Muscle of arm (tissue), 14 donors: ENCODE measurements at places on chromosomes 7 and 10.
A peak's percentile ranks its signal among the peaks of the same experiment; 100 is the strongest.

- peak; percentile 86 for DNase-seq
Observed at GRCh38 chr10:113679463-113680189, at the start of gene CASP7. TSS of gene CASP7 (plus strand) at chr10:113679912. CDS start at chr10:113697494, 17,582 bp downstream.

DNA sequence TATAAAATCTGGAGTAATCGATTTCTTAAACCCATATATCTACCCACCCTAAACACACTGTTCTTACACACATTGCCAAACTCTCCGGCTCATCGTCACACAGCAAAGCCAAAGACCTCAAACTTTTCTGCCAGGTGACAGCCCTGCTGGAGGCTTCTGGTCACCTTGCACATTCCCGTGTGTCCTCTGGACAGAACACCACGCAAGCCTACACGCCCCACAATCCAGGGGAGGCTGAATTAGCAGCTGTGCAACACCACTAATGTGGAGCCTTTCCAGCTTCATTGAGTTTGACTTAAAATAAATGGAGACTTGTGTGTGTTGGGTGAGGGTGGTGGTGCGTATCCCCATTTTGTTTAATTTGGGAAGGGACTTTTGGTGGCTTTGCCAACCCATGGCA lies 38.4 kb downstream of the KLF6 start:
- DNase-seq, result no peak

GRCh38 chr7:145474009-145474686 lies 638.3 kb upstream of the TPK1 start:
- no peak for DNase-seq

GRCh38 chr10:109624939-109625338 lies 298.4 kb downstream of the XPNPEP1 start:
- DNase-seq, result no peak

GRCh38 chr7:35725280-35725680 lies 30.3 kb upstream of the HERPUD2 start:
- DNase-seq, result no peak

DNA sequence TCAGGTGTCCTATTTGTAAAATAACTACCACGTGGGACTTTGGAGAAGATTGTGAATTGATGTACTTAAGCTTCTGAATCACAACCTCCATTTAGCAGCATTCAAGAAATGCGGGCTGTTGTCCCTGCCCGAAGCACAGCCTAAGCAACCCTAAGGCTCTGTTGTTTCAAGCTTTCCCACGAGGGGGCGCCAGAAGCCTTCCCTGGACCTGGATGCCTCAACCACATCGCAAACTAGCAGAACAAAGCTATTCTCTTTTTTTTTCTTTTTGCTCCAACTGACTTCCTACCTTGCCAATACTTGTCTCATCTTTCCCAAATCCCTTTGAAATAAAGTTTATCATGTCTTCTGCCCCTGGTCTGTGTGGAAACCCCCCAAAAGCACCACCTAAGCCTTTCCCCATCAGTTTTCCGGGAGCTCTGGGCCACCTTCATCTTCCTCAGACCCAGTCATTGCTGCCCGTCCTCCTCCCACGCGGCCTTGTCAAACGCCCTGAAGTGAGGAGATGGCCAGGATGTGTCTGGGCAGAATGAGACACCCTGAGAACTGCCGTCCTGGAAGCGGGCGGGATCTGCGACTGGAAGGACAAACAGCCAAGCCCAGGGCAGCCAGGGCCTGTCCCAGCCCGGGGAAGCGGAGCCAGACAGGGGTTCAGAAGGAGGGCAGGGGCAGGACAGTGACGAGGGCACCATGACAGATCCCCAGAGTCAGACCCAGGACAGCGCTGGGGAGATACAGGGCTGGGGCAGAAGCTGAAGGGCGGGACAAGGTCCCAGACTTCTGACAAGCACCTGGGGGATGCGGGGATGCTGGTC lies 112.7 kb downstream of the SLIT1 start:
- peak; percentile 85 for DNase-seq

DNA sequence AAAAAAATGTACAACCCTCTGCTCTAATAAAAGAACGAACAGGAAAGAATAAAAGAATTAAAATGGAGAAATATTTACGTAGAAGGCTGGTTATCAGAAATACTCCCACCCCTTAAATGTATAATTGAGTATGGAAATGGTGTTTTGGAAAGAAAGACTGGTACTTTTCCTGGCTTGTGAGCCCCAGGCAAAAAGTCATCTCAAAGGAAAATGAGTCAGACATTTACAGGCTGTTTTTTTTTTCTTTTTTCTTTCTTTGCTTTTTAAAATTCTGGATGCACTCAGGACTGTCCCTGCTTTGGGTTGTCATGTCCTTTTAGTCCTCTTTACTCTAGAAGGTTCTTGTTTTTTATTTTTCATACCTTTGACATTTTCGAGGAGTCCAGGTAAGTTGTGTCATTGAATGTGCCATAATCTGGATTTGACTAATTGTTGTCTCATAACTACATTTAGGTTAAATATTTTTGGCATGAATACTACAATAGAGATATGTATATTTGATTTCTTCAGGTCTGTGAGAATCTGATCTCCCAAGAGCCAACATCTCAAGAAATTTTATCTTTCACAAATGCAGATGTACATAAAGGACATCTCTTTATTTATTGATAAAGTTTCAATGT lies 313.0 kb upstream of the GLI3 start:
- no peak for DNase-seq

DNA sequence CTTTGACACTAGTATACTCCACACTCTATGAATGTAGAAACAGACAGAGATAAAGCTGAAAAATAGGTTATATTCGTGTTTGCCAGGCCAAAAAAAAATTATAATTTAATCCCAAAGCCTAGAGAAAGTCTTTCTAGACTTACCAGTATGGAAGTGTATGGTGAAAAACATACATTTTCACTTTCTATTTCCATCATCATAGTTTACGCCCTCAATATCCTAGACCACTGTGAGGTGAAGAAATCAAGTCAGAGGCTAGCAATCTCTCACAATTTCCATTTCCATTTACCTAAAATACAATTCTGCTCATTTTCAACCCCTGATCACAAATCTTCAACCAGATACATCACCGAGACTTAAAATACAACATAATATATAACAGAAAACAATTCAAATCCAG lies 16.2 kb downstream of the GPR22 start:
- DNase-seq, result no peak

DNA sequence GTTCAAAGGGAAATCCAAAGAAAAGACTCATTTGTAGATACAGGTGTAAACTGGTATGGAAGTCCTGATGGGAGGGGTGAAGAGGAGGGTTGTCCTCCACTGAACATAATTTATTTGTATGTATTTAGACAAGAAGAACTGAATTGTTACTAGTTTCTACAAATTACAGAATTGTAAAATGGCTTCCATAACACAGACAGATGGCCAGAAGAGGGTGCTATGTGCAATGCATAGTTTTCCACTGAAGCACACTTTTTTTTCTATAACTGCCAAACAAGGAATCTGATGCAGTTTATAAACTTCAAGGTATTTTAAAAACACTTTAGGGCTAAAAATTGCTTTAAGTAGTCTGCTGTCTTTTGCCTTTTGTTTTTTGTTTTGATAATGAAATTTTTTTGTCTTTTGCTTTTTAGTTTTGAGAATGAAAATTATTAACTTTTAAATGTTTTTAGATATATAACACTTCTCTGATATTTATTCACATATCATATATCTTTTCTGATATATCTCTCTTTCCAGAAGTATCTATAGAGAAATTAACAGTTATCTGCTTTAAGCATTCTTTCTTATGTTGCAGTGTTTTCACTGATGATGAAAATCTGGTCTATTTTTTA lies 58.5 kb downstream of the PHYHIPL start:
- DNase-seq, result peak; percentile 40

DNA sequence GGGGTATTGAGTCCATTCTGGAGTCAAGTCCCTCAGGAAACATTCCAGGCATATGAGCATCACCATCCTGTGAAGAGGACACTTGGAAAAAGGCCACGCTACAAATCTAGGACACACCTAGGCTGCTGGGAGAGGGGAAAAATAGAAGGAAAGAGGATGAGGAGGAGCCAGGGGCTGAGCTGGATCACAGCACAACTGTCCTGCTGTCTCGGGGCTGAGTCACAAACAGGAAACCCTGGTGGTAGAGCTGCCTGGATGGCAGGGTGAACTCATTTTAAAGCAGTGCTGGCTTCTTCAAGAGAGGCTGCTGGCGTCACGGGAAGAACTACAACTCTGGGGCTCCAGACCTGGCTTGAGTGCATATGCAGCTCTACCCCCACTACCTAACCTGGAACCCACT lies 151.5 kb downstream of the RNF216 start:
- DNase-seq, result no peak

DNA sequence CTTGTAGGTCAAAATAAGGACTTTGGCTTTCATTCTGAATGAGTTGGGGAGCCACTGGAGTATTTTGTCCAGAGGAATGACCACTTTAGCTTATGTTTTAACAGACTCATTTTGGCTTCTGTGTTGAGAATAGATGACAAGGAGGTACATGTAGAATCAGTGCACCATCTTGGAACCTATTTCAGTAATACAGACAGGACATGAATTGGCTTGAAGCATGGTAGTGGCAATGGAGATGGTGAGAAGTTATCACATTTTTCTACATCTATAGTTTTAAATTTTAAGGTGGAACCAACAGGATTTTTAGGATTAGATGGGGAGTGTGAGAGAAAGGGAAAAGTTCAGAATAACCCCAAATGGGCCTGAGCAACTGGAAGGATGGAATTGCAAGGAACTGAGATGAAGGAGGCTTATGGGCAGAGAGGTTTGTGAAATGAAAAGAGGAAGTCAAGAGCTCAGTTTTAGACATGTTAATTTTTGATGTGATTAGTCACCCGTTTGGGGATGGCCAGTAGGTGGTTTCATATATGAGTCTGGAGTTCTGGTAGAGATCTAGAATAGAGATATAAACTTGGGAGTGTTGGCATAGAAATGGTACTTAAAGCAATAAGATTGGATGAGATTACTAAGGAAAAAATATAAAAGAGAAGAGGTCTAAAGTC lies 89.2 kb upstream of the JAZF1 start:
- no peak for DNase-seq

DNA sequence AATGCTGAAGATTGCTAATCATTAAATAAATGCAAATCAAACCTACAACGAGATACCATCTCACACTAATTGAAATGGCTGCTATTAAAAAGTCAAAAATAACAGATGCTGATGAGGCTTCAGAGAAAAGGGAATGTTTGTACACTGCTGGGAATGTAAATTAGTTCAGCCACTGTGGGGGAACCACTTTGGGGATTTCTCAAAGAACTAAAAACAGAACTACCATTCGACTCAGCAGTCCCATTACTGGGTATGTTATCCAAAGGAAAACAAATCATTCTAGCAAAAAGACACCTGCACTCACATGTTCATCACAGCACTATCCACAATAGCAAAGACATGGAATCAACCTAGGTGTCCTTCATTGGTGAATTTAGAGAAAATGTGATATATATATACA lies 379.0 kb upstream of the CNTNAP2 start:
- no peak for DNase-seq

- DNase-seq, result no peak
Observed at GRCh38 chr7:36521911-36522310, 132.2 kb downstream of the ANLN start.

GRCh38 chr7:37095122-37095521 lies 353.5 kb downstream of the ELMO1 start:
- no peak for DNase-seq

- DNase-seq, result no peak
Observed at GRCh38 chr10:50438049-50438936, 185.5 kb downstream of the SGMS1 start.

DNA sequence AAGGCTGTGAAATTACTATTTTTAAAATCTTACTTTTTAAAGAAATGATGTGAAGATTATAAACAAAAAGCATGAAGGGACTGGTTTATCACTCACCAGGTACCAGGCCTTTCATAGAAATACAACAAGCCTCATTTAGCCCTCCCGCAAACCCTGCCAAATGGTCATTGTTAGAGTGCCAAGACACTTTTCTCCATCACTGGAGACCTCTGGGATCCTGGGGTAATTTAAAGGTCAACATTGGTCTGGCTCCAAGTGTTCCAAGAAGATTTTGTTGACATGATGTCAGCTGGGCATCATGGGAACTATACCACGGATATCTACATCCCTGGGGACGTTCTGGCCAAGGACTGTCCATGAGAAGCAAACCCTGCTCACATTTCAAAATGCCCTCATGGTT lies 138.0 kb upstream of the FRMD4A start:
- no peak for DNase-seq

DNA sequence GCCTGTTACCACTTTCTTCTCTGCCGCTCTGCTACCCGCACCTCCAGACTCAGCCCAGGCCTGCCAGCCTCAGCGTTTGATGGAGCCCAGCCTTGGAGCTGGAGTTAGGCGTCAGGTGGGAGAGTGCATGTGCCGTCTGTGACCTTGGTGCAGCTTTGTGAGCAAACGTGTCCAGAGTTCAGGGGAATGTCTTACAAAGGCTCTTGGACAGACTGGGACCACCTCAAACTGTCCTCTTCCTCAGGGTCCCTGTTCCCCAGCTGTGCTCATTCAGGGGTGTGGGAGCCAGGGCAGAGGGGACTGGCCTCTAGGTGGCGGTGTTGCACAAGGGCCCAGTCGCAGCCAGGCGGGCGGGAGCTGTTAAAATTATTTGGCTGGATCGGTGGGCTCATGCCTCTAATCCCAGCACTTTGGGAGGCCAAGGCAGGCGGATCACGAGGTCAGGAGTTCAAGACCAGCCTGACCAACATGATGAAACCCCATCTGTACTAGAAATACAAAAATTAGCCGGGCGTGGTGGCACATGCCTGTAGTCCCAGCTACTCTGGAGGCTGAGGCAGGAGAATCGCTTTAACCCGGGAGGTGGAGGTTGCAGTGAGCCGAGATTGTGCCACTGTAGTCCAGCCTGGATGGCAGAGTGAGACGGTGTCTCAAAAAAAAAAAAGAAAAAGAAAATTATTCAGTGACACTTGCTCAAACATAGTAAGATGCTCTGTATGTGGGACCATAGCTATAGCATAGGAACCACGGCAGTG lies 89.2 kb downstream of the ADCY1 start:
- DNase-seq, result no peak

GRCh38 chr10:64014281-64014680 lies 493.1 kb downstream of the REEP3 start:
- DNase-seq, result no peak

DNA sequence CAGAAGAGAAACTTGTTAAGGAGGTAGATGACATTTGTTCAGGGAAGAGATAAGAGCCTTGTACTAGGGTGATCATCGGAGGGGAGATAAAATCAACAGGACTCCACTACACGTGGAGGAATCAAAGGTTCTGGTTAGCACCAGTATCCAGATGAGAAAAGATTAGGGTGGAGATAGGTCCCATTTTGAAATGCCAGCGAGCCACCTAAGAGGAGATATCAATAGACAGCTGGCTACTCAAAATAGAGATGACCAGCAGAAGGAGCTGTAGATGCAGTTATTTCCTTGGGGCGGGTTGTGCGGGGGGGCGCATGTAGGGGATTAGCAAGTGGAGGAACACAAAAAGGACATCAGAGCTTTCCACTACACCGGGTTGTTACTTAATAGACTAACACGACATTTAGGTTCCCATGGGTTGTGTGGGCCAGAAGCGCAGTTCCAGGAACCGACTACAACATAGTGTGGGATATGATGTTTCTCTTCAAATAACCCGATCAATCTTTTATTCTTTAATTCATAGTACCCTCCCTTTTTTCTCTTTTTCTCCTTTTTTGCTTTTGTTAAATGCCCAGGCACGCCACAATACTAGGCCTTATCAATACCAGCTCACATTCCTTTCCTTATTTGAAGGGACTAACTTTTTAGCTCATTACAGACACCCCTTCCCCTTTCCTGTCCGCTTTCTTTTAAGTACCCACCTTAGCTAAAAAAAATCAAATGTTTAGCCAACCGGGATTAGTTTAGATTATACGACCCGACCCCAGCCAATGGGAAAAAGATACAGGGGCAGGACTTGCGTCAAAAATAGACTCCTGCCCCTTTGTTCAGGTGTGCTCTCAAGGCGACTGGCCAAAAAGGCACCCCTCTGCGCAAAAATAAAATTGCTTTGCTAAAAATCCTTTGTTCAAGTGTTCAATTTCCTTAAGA lies 2.0 kb upstream of the KIF11 start:
- DNase-seq, result peak; percentile 54
